Spinal cord (tissue), 10 donors: ENCODE measurements at places on chromosomes 12 and 14. TPM values are rescaled to one million over a fixed set of nuclear protein-coding genes. Genes with fewer than 3 reads are reported as not detected.

The STAB2 gene
- 1.5 TPM for polyA plus RNA-seq

The NOVA1 gene
- polyA plus RNA-seq: 232 TPM

The CFAP54 gene
- polyA plus RNA-seq: 6.0 TPM

DNA sequence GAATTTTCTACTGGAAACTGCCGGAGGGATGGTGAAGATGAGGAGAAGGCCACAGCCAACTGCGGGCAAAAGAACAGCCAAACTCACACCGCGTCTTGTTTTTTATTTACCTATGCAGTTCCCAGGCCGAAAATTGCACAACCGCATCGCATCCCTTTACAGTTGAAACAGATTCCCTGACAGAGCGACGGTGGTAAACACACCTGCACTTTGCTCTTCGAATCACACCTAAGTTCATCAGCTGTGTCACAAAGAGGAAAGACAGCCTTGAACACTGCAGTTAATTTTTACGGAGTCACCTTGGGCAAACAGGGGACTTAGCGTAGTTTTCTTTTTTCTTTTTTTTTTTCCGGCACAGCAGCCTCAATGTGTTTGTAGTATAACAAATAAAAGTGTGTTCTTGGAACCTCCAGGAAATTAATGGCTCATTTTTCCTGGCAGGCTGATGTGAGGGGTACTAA is 272.0 kb upstream of the DIO3 start:
- DNase-seq: no peak

DNA sequence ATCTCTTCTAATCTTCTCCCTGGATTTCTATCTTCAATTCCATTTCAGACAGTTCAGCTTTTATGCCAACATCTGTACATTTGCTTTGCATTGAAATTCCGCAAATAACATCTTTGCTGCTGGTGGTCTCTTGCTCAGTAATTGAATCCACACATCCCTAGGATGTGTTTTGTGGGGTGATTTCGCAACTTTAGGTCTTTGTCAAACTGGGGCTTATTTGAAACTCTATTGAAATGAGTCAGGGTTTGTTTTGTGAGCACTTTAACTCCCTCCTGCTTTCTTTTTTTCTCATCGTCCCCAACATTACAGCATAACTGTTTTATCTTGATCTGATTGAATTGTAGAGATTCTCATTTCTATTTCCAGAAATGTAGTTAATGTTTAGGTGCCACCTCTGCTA is 404.3 kb downstream of the NPAS3 start:
- DNase-seq: no peak

DNA sequence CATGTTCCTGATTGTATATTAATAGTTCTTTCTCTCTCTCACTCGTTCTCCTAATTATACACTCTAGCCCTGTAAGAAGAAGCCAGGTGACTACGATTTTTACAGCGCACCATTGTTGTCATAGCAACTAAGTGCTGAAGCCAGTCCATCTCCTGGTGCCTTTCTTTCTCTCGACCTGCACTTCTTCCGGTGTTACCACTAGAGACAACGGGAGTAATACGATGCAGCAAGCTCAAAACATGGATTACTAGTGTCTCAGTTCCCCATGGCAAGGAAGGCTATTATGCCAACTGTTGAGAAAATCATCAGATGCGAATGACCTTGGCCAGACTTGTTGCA is 40.8 kb upstream of the DCD start:
- no peak for DNase-seq

DNA sequence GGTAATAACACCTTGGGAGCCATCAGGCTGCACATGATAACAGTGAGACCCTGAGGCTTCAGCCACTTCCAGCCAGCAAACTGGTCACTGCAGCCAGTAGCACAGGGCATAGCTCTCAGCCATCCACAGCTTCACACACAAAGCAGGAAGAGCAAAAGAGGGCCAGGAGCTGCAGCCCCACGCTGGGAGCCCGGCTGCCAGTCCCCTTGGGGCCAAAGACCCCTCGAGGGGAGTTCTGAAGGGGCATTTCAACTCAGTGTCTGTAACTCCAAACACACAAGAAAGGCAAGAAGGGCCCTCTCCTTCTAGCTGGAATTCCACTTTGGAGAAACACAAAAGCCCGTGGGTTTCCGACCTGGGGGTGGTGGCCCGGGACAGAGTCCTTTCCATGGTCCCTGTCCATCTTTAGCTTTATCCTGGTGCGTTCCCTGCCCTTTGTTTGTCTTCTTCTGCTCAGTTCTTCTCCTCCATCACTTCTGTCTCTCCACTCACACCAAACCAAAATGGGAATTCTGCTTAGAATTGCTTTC is 151.8 kb upstream of the FKBP4 start:
- DNase-seq: no peak

DNA sequence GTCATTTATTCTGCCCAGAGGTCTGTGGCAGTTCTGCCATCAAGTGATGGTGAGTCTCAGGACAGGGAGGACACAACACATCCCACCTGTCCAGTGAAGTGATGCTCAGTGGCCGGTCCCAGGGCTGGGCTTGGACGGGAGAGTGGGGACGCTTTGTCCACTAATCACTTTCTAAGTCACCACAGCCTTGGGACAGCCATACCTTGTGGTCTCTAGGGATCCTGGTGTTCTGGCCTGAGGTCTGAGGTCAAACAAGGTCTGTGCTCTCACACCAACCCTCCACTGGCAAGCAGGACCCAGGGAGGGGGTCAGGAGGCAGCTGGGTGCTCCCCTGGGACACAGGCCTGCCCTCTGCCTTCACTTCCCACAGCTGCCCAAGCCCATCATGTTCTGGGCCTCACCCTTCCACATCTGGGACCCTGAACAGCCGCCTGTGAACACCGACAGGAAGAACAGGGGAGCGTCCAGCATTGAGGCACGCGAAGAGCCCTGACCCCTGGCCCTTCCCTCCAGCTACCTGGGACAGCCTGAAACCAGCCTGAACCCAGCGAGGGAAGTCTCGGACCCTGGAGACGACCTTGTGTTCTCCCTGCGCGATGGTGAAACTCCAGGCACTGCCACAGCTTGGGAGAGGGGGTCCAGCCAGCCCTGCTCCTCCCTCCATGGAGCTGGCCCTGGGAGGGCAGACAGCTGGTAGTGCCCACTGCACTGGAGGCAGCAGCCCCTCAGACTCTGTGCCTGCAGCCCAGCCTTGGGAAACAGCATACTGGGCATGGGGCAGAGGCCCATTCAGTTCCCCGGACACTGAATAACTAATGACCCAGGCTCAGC is 19.7 kb upstream of the GPR132 start:
- DNase-seq: no peak

DNA sequence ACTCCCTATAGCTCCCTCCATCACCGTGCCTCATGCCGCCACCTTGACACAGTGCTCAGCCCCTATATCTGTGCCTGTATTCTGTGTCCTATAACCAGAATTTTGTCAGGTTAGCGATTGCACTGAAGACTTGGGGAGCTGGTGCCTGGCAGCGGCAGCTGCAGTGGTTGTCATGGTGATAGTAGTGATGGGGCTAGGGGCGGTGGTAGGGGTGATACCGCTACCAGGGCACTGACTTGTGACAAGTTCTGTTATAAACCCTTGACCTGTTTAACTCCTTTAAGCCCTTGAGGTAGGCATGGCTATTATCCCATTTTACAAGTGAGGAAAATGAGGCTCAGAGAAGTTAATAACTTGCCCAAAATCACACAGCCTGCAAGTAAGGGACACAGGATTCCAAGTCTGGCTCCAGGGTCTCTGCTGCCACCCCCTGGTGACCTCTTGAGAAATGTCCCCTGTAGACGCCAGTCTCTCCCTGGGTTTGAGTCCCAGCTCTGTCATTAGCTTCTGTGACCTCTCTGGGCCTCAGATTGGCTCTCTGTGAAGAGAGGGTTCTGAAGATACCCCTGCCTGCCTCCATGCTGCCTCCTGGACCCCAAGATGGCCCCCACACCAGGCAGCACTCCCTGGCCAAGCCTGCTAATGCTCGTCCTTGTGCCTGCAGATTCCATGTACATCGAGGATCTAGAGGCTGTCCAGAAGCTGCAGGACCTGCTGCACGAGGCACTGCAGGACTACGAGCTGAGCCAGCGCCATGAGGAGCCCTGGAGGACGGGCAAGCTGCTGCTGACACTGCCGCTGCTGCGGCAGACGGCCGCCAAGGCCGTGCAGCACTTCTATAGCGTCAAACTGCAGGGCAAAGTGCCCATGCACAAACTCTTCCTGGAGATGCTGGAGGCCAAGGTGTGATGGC is 121.9 kb downstream of the ESRRB start:
- peak; percentile 29 for DNase-seq

DNA sequence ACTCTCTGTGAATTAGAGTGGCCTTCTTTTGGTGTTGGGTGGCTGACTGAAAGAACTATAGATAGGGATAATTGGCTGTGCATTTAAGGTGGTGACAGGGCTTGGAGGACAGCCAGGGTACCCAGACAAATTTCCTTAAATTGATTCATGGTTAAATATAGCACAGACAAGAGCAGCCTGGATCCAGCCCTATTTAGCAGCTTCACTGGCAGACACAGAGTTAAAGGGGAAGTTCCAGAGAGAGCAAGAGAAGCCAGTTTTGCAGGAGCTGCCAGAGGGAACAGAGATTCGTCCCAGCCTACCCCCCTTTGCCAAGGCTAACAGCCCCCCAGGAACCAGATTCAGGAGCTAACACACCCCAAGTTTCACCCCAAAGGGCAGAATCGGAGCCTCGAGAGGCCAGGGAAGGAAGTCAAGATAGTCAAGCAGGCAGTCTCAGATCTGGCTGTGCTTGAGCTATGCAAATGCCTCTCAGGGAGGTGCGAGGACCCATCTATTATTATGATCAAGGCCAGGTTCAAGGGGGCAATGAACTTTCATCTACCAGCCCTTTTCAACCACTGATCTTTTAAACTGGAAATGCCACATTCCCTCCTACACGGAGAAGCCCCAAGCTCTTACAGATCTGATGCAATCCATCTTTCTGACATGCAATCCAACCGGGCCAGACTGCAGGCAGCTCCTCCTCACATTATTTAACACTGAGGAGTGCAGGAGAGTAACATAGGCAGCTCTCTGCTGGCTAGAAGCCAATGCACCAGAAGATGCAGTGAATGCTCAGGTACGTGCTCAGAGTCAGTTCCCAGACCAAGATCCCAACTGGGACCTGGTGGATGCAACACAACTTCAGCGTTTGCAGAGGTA is 58.2 kb downstream of the DHRS2 start:
- no peak for DNase-seq

DNA sequence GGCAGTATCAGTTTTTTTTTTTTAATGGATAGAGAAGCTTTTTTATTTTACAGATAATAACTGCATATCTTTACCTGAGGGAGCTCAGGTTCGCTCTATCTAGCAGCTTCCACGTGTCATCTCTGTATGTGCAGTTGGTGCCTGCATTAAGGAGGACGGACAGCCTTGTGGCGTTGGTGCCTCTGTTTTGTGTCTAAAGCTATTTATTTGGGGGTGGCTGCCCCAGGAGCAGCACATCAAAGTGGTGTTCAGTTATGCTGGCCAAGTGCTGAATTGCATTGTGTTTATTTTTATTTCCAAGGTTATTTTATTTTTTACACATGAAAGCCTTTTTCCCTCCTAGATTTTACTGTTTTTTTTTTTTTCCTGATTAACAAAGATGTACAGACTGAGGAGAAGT is 59.7 kb downstream of the RASSF3 start:
- no peak for DNase-seq

DNA sequence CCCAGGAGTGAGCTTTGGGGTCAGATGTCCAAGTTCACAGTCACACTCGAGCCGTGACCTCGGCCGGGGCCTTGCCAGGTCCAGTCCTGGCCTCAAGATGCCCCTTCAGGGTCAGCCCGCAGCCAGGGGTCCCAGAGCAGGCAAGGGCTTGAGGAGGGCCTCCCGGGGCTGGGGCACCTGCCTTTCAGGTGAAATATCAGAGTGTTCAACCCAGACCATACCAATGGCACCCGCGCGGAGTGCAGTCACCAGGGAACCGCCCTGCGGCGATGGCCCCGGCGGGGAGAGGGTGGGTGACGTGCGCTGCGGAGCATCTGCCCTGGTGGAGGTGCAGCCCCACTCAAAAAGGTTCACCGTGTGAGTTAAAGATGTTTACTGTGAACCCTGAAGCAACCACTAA is 16.9 kb downstream of the LRCOL1 start:
- DNase-seq: no peak

- DNase-seq: no peak
These were observed 210.5 kb downstream of the BCAT1 start for GRCh38 chr12:24738441-24738840.

GRCh38 chr12:47397664-47398281 is 308.1 kb downstream of the RPAP3 start:
- no peak for DNase-seq

DNA sequence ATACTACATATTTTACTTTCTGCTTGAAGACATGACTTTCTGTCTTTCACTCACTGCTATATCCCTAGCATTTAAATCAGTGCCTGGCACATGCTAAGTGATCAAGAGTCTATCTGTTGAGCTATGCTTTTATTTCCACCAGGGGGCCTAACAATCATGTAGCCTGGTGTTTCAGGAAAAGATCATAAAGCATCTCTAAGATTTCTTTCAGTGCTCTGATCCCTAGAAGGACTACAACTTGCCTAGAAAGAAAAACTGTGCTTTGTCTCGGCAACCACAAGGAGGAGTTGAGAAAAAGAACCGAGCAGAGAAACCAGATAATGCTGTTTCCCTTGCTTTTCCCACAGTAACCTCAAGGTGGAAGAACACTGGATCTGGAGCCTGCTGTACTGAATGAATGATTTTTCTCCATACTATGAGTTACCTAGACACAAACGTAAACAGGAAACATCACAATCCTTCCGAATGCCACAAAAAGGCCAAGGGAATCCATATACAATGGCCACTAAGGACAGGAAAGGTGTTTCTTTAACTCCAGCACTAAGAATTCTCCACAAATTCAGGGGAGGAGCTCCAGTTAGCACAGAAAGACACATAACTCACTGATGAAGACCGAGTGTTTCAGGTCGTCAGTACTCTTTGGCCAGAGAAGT is 1.2 kb downstream of the CRY1 start:
- peak; percentile 96 for DNase-seq

DNA sequence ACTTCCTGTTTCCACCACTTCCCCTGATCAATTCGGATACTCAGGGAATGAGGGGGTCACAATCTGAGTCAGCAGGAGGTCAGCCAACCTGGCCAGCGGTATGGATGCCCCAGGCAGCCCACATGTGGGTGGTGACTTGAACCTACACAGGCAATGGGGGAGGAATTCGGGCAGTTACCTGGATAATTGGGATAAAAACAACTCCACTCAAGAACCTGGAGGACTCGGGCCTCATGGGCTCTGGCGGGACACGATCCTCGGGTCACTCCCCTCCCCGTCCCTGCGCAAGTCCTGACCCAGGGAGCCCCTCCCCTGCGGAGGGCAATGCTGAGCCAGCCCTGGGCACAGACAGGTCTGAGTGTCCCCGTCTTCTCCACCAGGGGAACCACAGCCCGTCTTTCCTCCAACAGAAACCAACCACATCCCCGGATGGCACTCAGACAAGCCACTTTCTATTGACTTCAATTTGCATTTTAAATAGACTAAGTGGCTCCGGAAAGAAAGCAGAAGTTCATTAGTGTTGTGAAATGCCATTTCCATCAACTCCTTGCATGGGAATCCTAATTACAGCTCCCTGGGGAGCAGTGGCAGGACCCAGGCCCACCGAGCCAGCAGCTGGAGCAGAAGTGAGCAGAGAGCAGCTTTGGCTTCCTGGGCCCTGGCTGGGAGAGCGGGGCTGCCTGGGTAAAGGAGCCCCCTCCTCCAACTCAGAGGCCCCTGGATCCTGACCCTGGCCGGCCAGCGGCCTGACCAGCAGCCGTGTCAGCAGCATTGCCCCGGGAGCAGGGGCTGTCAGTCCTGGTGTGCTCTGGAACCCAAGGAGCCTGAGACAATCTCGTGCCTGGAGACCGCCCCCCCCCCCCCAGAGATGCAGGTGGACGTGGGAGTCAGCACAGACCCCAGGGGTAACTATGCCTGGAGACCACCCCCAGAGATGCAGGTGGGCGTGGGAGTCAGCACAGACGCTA is 374.1 kb downstream of the ADGRD1 start:
- DNase-seq: peak; percentile 29
